Nucleus accumbens (tissue), 56 donors: ENCODE measurements at places on chromosomes 1 and 21.

DNA sequence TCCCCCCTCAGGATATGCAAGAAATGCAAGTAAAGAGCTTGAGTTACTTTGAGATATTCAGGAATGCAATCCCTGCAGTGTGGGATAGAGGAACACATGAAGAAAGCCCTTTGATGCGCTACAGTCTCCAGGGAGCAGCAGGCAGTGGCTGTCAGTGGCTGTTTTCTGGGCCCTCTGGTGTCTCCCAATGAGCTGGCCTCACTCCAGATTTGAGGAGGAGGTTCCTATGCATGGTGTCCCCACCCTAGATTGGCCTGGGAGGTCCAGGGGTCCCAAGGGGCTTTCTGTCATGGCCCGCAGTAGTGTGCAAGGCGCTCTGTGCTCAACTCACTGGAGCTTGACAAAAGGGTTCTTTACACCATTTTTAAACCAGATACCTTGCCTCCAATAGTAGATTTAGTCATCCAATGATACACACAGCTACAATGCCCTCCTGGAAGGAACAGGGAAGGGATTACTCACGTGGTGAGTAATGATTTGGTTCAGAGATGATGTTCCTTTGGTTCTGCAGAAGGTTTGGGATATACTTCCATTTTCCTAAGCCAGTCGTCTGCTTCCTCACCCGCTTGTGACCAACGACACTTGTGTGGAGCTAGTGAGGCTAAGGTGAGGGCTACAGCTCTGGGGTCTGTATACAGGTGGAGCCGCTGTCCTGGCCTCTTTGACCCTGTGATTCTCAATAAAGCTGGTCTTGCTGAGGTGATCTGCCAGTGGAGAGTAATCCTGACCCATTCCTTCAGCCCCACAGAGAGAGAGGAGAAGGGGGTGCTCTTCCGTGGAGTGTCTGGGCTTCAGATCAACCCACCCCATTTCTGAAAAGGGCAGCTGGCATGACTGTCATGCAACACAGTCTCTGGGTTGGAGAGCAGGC, 6.6 kb downstream of the BATF3 start:
- DNase-seq, result no peak

- DNase-seq, result no peak
Measured at GRCh38 chr1:111148376-111148881, 8.4 kb downstream of the CEPT1 start.

GRCh38 chr21:40915114-40915513, 68.2 kb upstream of the DSCAM start:
- no peak for DNase-seq

GRCh38 chr1:235951661-235952060, 85.0 kb upstream of the LYST start:
- DNase-seq, result no peak

DNA sequence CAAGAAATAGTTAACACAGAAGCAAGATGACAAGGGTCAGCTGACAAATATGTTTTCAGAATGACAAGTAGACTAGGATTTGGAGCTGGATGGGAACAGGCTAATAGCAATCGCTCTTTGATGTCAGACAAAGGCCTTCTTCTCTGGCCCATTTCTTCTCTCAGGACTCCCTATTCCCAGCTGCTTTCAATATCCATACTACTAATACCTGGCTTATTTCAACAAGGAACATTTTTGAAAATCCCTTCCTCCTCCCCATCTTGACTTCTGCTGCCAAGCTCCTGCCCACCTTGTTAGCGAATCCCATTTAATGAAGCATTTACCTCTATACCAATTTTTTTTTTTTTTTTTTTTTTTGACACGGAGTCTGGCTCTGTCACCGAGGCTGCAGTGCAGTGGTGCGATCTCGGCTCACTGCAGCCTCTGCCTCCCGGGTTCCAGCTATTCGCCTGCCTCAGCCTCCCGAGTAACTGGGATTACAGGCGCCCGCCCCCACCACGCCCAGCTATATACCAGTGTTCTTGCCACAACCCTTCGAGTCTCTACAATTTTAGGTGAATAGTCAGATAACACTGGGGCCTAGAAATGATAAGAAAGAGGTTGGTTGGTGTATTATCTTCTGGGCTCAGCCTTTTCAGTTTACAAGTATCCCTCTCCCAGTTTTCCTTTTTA, 68.4 kb downstream of the MACF1 start:
- no peak for DNase-seq

GRCh38 chr1:234616644-234617043, 6.7 kb upstream of the IRF2BP2 start:
- no peak for DNase-seq

GRCh38 chr1:240714568-240715292, 102.8 kb upstream of the GREM2 start:
- no peak for DNase-seq

GRCh38 chr1:111490220-111490619, 13.2 kb downstream of the ADORA3 start:
- DNase-seq, result no peak

- no peak for DNase-seq
Measured at GRCh38 chr1:7565099-7565750, 205.9 kb upstream of the VAMP3 start.

DNA sequence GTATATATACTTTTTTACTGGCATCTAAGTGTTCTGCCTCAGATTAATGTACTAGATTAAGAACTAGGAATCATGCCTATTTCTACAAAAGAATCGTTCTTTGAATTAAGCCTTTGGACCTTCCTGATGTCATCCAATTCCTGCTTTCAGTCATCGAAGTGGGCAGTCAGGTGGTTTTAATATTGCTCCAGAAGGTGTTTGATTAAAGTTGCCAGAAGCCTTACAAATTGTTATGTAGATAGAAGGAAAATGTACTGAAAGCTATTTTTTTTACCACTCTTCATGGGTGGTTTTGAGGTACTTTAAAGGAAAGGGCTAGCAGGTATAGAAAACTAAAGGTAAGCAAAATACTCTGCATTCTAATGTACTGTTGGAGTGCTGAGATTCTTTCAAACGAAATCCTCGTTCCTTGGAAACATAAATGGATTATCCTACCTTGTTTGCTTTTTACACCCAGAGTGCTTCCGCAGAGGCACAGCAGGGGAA, 716 bp downstream of the CTBS start:
- no peak for DNase-seq
